ENCODE measurements at places on chromosomes 6 and 20.

- DNase-seq, result no peak
Observed at GRCh38 chr6:14294270-14294951, 176.8 kb downstream of the CD83 start.

GRCh38 chr20:23832775-23833513, 6.4 kb upstream of the CST2 start:
- DNase-seq, result no peak

- DNase-seq, result no peak
Observed at GRCh38 chr6:122050242-122050755, 349.2 kb upstream of the HSF2 start.

- DNase-seq, result no peak
Observed at GRCh38 chr6:466564-466963, 75.0 kb downstream of the IRF4 start.

DNA sequence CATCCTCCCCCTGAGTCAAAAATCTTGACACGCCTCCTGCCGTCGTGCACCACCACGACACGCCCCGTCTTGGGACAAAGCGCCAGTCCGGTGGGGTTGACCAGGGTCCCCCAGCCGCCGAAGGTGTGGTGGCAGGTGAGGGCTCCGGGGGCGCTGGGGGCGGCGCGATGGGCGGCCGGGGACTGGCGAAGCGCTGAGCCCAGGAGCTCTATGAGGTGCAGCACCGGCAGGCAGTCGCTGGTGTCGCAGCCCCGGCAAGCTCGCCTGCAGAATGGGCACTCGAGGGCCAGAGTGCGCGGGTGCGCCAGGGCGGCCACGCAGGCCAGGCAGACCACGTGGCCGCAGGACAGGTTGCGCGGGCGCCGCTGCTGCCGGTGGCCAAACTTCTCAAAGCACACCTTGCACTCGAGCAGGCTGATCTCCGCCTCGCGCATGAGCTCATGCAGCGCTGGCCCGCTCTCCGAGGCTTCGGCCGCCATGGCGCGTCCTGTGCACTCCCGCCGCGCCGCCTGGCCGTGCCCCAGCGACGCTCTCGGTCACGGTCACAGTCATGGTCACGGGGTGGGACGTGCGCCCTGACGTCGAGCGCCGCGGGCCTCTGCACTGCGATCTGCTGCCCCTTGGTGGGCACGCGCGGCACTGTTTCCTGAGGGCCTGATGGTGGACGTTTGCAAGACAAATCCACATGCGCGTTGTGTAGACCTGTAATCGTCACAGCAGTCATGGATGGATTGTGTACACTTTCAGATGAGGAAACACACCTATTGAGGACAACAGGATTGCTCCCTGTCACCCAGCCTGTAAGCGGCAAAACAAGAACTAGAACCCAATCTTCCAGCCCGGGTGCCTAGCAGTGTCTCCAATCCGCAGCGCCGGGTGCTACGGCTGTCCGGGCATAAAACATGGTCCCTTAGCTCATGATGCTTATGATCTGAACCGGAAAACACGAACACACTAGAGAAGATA, at the start of gene NHLRC1:
Gene NHLRC1 (minus strand): TSS at position 550 of the 966 bp plus-strand sequence. CDS start 71 bp downstream, at position 479.
- DNase-seq, result peak; percentile 93

GRCh38 chr20:35617397-35618262, 2.0 kb downstream of the SPAG4 start:
- DNase-seq, result peak; percentile 71

GRCh38 chr6:142786476-142786875, 158.5 kb downstream of the HIVEP2 start:
- no peak for DNase-seq

DNA sequence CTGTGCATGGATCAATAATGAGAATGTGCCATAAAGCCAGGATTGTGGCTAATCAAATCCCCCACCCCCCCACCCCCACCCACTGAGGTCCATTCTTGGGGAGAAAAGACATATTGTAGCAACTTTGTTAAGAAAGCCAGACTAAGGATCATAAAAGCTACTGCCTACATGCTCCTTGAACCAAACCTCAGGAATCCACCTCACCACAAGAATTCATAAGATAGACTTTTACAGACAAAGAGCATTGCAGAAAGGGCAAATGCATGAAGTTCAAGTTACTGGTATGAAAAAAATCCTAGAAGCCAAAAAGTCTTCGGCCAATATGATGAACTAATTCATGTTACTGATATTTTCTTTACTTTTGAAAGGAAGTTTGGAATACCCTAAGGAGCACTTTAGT, 187.9 kb upstream of the ARID1B start:
- no peak for DNase-seq

- DNase-seq, result no peak
Observed at GRCh38 chr20:48695255-48695654, 132.5 kb downstream of the PREX1 start.

DNA sequence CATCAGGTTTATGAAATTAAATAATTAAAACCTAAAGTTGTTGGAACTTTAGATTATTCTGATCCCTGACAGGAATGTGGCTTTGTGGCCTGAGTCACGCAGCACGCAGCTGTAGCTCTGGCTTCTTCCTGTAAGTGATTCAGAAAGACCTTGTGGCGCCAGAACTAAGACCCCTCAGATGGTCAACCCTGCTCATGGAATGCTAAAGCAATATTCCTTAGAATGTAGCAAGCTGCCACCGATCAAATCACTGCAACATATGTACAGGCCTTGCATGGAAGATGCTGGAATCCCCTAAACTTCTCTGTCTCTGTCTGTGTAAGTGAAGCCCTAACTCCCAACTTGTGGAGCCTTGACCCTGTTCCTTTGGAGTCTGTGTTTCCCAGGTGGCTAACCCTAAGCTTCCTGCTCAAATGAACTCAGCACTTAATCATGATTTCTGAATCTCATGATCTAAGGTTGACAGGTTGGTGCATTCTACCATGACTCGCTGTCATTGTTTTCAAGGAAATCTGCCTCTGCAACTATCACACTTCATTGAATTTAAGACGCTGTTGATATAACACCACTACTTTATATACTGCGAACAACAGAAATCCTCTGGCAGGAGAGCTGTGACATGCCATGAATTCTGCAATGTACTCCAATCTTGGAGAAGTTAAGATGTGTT, 111.2 kb upstream of the CST7 start:
- DNase-seq, result no peak

DNA sequence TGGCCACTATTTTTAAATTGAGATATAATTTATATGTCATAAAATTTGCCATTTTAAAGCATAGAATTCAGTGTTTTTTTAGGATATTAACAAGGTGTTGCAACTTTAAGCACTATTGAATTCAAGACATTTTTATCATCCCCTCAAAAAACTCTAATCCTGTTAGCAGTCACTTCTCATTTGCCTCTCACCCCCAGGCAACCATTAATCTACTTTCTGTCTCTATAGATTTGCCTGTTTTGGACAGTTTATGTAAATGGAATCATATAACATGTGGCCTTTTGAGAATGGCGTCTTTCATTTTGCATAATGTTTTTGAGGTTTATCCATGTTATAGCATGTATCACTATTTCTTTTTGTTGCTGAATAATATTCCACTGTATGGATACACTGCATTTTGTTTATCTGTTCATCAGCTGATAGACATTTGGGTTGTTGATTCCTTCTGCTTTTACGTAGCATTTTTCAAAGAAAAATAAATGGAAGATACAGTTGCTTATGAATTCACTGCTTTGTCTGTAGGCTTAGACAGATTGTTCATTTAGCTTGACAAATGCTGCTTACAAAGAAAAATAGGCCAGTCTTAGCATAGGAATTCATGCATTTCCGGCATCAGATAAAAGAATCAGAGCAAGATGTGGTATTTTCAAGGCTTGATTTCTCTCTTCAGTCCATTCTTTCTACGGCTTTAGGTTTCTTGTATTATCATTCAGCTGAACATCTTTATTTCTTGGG, 52.9 kb downstream of the STK4 start:
- no peak for DNase-seq

GRCh38 chr6:154292855-154293519, 63.6 kb downstream of the IPCEF1 start:
- no peak for DNase-seq

GRCh38 chr6:1226277-1227099, 85.4 kb upstream of the FOXQ1 start:
- DNase-seq, result no peak

GRCh38 chr6:161204866-161205557, 68.8 kb downstream of the AGPAT4 start:
- no peak for DNase-seq

DNA sequence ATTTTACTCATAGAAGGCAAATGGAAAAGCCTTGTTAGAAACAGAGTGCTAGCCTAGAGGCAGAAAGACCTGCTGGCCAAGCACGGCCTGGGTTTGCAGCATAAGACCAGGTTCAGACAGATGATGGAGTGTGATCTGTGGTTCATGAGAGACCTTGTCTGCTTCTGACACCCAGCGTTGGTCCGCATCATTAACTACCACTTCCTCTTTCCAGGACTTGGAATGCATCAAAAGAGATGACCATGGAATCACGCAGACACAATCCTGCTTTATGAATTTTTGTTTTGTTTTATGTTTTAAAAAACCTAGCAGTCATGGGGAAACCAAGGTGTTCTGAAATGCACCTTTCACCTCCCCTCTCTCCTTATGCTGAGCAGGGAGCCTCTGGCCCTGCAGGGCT, 76.8 kb upstream of the SYNDIG1 start:
- DNase-seq, result no peak

GRCh38 chr6:134703206-134703605, 246.7 kb downstream of the ALDH8A1 start:
- no peak for DNase-seq

DNA sequence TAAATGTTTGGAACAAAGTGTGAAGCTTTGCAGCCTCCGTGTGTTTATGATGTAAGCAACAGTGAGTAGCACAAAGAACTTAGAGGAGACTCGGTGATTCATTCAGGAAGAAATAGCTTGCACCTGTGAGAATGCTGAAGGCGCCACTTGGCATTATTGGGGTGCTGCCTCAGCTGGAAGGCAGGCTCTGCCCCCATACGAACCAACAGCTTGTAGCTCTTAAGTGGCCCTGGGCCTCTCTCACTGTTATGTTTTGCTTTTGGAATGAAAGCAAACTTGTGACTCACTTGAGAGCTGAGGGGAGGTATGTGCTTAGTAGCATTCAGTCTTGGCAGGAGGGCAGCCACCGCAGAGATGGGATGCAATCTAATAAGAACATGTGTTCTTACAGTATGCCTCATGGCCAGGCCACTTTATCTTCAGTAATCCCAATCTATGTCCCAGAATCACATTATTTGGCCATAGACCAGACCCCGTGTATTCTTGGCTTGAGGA, 310.7 kb downstream of the EYA4 start:
- DNase-seq, result peak; percentile 44

GRCh38 chr6:21887231-21888185, 294.0 kb downstream of the SOX4 start:
- DNase-seq, result peak; percentile 50

GRCh38 chr6:53591873-53592272, 47.0 kb upstream of the GCLC start:
- DNase-seq, result no peak

- no peak for DNase-seq
Observed at GRCh38 chr6:78436335-78436734, 431.0 kb upstream of the IRAK1BP1 start.

DNA sequence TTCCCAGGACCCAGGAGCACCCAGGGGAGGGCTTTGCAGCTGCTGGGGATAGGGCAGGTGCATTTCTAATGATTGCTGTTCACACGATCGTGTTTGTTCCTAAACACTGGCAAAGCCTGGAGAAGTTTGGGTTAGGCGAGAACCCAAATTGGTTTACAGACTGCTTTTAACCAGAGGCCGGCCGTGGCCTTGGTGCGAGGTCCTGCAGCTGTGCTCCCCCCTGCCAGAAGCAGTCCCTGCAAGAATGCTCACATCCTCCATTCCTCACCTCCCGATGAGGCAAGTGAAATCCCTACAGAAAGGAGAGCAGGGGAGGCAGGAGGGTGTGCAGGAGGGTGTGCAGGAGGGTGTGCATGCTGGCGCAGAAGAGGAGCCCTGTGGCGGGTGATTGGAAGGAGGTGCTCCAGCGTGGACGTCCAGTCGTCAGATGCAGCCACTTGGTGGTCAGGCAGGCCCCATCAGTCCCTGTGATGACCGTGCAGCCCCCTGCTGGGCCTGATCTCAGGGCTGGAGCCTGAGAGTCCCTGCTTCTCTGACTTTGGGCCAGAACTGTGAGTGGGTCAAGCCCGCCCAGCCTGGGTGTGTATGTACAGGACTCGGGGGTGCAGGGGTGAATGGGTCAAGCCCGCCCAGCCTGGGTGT, 55.7 kb upstream of the FRMD1 start:
- DNase-seq, result no peak

GRCh38 chr20:36248836-36249235, 12.6 kb downstream of the AAR2 start:
- DNase-seq, result no peak

- DNase-seq, result no peak
Observed at GRCh38 chr20:32440069-32440757, 82.1 kb downstream of the ASXL1 start.

GRCh38 chr20:49618289-49618688, 50.4 kb upstream of the PTGIS start:
- DNase-seq, result no peak

DNA sequence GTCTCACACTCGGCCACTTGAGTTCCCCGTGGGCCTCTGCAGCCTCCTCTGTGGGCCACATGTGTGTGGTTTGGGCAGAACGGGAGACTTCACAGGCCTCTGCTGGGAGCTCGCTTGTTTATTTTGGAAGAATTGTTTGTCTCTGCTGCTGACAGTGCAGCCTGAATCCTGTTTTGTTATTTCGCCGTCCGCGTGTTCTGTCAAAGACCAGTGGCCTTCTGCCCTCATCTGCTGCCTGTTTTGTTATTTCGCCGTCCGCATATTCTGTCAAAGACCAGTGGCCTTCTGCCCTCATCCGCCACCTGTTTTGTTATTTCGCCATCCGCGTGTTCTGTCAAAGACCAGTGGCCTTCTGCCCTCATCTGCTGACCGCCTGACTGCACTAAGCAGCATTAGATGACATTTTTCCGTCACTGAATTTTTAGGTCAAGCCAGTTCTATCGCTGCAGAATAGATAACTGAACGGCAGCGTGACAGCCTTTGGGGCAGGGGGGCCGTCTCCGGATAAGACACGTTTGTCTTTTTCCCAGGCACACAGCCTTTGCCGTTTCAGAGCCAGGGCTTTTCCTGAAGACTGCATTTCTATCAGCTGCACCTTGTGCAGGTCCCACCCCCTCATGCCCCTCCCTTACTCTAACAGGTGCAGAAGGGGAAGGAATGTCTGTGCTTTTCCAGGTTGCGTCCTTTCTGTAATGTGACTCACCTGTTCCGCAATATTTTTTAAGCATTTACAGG, 158.5 kb upstream of the AFDN start:
- no peak for DNase-seq

DNA sequence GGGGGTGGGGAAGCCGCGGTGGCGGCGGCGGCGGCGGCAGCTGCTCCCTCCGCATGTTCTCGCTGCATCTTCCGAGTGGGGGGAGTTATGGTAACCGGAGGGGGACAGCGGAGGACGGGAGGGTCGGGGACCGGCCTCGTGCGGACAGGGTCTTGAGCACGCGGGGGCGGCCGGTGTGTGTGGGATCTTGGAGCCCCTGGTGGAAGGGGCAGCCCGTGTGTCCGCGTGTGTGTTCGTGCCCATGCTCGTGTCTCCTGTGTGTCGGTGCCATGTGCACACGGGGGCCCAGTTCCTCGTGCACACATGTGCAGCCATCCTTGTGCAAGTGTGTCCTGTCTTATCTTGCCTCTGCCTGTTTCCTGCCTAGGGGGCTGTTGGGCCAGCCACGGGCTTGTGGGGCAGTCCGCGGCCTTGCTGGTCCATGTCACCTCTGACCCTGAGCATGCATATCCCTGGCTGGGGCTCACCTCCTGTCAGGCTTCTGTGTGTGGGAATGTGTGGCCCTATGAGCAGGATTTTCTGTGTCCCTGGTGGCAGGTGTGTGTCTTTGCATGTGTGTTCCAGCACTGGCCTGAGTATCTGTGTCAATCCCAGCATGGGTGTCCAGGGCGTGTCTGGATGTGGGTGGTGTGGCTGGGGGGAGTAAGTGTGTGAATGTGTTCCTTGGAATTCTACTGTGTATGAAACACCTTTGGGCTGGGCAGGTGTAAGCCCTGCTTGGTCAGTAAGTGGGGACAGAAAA, 8.5 kb downstream of the SYNGAP1 start:
- DNase-seq, result no peak
